ENCODE measurements at places on chromosomes 13 and 19. TPM values are rescaled to one million over a fixed set of nuclear protein-coding genes. Genes with fewer than 3 reads are reported as not detected.

The C5AR1 gene
- total RNA-seq = 2.9 TPM

The PTGER1 gene
- 0.84 TPM for total RNA-seq

The ZNF491 gene
- total RNA-seq = 6.5 TPM

The SYNE4 gene
- 33.2 TPM for total RNA-seq

The DENND1C gene
- total RNA-seq = 0.47 TPM

The NDUFB7 gene
- total RNA-seq = 120 TPM

The ZSCAN4 gene
- total RNA-seq = not detected

The GPR18 gene
- total RNA-seq = not detected

The SBK2 gene
- 2.3 TPM for total RNA-seq

The YJEFN3 gene
- 27.6 TPM for total RNA-seq

The PCSK4 gene
- 37.7 TPM for total RNA-seq

The CEACAM6 gene
- 0.31 TPM for total RNA-seq

The NCR1 gene
- not detected for total RNA-seq

The PRKCG gene
- total RNA-seq = 6.5 TPM

The RNF225 gene
- total RNA-seq = not detected

The DCT gene
- total RNA-seq = not detected

The TNFSF13B gene
- 3.1 TPM for total RNA-seq

The SPPL2B gene
- 153 TPM for total RNA-seq

The CAMSAP3 gene
- 103 TPM for total RNA-seq

All from progenitor cell of endocrine pancreas (in vitro differentiated cells).